ENCODE measurements at places on chromosomes 11 and 22.

- DNase-seq: no peak
Measured at GRCh38 chr11:7170431-7170830, 81.3 kb upstream of the SYT9 start.

- no peak for DNase-seq
Measured at GRCh38 chr22:48980918-48981317, 846.8 kb downstream of the BRD1 start.

GRCh38 chr11:114279792-114280546 is 16.2 kb upstream of the NNMT start:
- peak; percentile 86 for DNase-seq

DNA sequence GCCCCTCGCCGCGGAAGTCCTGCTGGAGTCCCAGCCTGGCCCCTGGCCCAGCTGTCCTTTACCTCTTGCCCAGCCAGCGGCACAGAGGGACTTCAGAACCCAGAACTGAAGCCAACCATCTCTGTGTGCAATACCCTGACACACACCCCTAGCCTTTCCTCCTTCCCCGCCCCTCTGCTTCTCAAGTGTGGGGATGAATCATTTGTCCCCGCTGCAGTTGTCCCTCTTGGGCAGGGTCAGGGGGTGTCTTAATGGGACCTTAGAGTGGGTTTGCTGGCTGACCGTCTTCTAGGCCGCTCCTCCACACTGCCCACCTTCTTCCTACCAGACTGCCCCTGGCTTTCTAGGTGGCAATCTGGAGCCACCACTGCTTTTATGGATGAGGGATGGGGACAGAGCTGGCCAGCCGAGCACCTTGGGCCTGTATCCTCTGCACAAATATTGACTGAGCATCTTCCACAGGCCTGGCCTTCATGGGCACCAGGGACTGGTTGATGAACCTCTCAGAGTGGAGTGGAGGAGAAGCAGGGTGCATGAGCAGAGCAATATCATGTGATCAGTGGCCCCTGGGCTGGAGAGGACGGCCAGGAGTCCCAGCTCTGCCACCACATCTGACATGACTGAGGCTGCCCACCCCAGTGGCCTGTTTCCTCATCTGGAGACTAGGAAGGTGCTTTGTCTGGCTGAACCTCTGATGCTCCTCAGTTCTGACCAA is 668 bp upstream of the CHST1 start:
- DNase-seq: no peak

DNA sequence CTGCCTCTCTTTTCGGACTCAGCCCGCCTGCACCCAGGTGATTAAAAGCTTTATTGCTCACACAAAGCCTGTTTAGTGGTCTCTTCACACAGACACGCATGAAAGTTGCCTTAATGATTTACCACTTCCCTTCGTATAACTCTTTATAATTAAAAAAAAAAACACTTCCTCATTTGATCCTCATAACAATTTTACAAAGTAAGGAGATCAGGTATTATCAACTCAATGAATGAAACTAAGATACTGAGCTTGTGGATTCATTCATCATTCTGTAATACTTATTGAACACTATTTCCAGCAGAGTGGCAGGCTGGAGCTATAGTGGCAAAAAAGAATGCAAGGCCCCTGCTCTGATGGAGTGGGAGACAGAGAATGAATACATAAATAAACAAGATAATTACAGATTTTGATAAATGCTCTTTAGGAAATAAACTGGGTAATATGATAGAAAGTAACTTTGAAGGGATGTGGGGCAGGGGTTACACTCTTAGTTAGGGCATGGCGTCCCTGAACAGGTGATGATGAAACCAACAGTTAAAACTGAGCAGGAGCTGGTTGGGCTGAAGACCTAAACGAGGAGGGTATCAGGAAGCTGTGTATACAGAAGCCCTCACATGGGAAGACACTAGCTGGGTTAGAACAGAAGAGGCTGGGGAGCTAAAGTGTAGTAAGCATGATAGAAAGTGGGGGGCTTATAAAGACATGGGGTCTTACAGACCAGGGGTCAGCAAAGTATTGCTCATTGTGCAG is 5.4 kb upstream of the CRTAM start:
- no peak for DNase-seq

DNA sequence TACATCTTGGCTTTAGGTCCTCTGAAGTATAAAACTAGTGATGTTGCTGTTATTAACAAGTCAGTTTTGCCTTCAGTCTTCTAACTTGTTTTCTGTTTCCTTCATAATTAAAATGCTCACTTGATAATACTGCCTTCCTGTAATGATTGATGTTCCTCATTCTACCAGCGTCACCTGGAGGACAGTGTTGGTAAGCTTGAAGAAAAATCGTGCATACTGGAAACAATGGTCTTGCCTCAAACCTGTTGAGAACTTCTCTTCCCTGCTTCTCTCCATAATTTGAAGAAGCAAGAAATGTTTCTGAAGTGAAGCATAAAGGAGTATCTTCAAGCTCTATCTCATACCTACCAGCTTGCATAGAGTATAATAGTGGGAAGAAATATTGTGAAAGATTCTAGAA is 3.0 kb downstream of the YWHAH start:
- no peak for DNase-seq

- DNase-seq: peak; percentile 68
Measured at GRCh38 chr11:32052215-32052614, 38.7 kb upstream of the RCN1 start.

DNA sequence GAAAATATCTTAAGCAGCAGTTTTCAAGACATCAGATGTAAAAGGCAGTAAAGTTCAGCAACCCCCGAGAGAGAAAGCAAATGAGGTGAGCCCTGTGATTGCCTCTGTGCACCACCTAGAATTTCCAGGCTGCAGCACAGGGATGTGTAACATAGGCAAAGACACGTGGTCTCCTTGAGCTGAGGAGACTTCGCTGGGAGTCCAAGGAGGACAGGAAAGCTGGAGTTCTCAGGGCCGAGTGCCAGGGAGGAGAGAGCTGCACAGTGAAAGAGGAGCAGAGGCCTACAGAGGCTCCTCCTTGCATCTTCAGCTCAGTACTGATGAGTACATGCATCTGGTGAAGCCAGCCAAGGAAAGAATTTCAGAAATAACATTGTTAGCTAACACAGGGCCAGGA is 17.6 kb upstream of the TOLLIP start:
- no peak for DNase-seq

DNA sequence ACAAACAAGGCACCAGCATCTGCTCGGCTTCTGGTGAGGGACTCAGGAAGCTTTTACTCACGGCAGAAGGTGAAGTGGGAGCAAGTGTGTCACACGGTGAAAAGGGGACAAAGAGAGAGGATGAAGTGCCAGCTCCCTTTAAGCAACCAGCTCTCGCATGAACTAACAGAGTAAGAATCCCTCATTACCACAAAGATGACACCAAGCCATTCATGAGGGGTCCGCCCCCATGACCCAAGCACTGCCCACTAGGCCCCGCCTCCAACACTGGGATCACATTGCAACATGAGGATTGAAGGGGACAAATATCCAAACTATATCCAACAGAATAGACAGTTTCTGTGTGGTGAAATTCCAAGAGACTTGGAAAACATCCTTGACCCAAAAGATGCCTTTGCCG is 198.2 kb upstream of the POU2AF2 start:
- DNase-seq: no peak

- no peak for DNase-seq
Measured at GRCh38 chr11:92253945-92254344, 29.3 kb downstream of the FAT3 start.

GRCh38 chr11:120173019-120173705 is 35.2 kb upstream of the TRIM29 start:
- no peak for DNase-seq

- DNase-seq: peak; percentile 39
Measured at GRCh38 chr11:12876340-12876739, 132.8 kb upstream of the RASSF10 start.

DNA sequence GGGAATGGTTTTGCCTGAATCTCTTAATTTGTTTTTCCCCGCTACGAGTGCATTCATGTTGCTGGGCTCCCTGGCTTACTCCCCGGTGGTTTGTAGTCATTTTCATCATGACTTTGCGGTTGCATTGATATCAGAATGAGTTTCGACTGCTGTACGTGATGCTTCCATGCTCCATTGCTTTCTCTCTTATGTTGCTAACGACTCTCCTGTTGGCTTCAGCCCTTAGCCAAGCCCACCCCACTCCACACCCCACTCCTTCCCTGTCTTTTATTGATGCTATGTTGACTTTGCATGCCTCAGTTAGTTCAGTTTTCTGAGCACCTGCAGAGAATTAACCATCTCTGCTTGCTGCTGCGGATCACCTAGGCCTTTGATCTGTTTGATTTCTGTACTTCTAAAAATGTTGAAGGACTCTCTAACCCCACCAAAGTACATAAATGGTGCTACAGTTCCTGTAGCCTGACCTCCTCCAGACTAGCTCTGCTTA is 65.3 kb downstream of the ARFGAP2 start:
- no peak for DNase-seq

DNA sequence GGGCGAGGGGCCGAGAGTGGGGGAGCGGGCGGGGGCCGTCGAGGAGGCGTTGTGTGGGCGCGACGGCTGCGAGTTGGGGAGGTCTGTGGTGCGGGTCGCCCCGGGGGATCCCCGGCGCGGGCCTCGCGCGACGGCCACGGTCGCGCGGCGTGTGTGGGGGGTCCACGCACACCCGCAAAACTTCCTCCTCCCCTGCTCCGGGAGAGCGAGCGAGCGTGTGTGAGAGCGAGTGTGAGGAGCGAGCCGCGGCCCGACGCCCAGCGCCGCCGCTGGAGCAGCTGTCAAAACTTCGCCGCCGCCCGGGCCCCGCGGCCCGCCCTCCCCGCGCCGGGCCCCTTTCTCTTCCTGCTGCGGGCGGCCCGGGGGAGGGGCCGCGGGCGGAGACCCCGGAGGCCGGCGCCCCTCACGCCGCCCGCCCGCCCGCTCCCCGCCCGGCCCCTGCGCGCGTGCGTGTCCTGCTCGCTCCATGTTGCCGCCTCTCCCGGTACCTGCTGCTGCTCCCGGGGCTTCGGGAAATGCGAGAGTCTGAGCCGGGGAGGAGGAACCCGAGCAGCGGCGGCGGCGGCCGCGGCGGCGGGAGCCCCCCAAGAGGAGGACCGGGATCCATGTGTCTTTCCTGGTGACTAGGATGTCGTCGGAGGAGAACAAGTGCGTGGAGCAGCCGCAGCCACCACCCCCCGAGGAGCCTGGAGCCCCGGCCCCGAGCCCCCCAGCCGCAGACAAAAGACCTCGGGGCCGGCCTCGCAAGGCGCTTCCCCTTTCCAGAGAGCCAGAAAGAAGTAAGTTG is 9.0 kb upstream of the CCT8L2 start:
- no peak for DNase-seq

DNA sequence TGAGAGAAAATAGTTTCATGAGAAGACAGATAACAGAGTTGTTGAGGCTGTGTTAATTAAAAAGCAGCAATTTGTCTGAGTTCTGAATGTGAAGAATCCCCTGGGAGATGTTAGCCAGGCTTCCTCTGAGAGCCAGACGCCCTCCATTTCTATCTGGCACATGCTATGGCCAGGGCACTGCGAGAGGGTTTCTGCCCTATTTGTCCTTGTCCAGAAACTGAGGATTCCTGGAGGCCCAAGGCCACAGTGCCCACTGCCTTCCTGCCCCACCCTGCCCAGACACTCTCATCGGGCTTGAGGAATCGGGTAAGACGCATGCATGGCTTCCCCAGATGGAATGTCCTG is 484.6 kb downstream of the OPCML start:
- no peak for DNase-seq

DNA sequence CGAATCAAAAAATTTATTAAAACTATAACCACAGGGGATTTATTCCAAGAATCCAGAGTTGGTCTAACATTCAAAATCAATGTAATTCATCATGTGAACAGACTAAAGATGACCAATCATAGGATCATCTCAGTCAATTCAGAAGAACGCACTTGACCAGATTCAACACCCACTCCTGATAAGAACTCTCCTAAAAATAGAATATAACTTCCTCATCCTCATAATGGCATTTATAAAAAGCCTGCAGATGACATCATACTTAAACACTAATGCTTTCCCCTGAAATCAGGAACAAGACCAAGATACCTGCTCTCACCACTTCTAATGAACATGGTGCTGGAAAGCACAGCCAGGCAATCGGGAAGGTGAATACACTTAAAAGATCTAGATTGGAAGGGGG is 10.5 kb upstream of the MUC2 start:
- no peak for DNase-seq

DNA sequence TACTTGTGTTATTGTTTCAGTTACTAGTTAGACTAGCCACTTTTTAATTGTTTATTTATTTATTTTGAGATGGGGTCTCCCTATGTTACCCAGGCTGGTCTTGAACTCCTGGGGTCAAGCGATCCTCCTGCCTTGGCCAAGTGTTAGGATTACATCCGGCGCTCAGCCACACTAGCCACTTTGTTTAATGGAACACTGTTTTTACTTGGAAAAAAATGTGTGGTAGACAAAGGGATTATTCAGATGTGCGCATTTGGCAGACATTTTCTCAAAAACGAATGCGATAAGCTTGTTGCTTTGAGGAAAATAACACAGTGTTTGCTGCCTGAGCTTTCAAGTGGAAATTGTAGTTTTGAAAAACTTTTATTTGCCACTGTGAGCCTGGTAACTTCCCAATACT is 51.0 kb downstream of the CTNND1 start:
- DNase-seq: no peak

DNA sequence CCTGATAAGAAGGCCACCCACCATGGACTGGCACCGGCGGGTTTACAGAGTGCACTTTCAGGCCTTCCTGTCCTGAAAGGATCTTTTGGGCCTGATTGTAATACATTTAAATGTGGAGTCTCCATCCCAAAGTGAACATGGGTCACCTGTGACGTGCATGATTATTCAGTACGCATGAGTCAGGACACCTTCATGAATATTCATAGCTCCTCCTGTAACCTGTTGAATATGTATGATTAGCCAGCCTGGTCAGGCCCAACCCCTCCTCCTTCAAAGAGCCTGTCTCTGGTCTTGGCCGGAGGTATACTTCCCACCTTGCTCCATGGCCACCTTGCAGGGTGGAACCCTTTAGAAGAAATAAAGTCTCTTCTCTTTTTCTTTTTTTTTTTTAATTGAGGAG is 75.9 kb upstream of the NUP50 start:
- DNase-seq: no peak

DNA sequence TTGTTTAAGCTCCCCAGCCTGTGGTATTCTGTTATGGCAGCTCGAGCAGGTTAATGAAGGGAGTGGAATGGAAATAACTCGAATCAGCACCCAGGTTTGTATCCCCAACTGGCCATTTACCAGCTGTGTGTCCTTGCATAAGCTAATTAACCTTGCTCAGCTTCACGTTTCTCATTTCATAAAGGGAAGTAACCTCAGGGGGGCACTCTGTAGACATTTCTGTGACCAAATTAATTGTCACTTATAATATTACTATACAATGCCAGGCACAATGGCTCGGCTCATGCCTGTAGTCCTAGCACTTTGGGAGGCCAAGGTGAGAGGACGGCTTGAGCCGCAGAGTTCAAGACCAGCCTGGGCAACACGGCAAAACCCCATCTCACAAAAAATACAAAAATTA is 13.8 kb downstream of the ADA2 start:
- DNase-seq: no peak

- no peak for DNase-seq
Measured at GRCh38 chr11:19952116-19952605, 208.1 kb downstream of the DBX1 start.

GRCh38 chr11:107651672-107652071 is 60.2 kb downstream of the SLN start:
- DNase-seq: no peak

GRCh38 chr22:48834404-48834803 is 993.3 kb downstream of the BRD1 start:
- DNase-seq: no peak

Measured in AG08395 (cell line).